Stimulated activated naive CD4-positive, alpha-beta T cell treated with Interleukin-2 at 50 U/mL for 16 hours (primary cell): ENCODE measurements at places on chromosomes 3 and 15.

- no peak for DNase-seq
Measured at GRCh38 chr15:67511606-67512005, 9.3 kb upstream of the C15orf61 start.

- DNase-seq: no peak
Measured at GRCh38 chr3:82595530-82595929, 834.1 kb upstream of the GBE1 start.

DNA sequence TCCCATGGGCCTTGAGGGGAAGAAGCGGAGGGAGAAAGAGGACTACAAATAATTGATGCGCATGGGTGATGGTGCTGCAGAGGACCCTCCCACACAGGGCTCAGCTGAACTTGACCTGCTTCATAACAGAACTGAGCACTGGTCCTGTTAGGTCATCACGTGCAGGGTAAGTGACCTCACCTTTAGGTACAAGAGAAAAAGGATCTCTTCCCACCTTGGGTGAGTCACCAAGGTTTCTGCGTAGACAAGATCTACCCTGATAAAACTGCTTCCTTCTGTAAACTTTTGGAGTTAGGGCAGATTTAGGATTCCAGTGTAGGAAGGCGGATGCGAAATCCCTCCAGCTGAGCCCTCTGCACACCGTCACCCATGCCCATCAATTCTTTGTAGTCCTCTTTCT lies 67.1 kb downstream of the FEM1B start:
- no peak for DNase-seq

DNA sequence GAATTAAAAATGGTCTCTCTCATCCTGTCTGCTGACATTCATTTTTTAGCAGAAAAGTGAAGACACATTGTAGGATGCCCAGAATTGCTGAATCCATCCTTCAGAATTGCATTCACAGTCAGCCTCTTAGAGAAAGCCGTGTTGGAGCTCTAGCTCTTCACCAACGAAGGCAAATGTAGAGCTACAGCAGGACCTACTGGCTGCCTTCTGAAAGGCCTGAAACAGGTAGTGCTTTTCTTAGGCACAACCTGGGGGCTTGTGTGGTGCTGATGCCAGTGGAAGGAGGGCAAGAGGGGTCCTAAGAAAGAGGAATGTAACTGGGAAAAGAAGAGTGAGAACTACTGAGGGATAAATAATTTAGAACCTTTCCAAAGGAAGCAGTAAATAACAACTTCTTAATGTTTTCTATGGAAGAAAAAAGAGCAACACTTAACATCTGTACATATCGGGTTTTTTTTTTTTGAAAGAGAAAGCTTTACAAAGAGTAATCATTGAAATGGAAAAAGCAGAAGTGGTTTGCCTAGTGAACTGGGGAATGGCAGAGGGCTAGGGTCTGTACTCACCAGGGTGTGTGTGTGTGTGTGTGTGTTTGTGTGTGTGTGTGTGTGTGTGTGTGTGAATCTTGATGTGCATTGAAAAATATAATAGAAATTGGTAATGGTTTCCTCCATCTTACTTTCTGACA lies 297.8 kb downstream of the SATB1 start:
- no peak for DNase-seq

- no peak for DNase-seq
Measured at GRCh38 chr3:4562595-4562994, 69.4 kb downstream of the ITPR1 start.

DNA sequence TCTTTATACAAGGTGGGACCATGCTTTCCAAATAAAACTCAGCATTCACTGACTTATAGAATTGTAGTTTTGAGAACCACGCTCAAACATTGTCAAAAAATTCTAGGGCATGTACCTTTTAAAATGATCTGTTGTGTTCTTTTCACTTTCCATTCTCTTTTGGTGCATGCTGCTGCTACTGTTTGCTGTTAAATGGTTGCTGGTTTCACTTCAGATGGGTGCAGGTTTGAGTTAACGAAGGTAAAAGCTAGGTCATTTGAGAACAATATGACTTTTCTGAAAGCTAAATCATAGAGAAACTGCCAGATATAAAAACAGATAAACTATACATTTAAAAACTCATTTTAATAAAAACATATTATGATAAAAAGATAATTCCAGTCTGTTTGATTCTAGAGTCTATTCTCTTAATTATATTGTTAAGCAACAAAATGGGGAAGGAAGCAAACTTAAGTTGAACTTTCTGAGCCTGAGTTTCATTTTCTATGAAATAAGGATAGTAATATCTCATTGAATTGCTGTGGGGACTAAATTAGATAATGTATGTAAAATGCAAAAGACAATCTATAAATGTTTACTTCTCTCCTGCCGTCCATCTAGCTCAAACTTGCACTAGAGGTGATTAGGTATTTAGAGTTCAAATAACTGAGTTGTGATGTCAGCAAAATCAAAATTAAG lies 82.4 kb downstream of the OXSM start:
- DNase-seq: no peak

GRCh38 chr15:89937365-89938350 lies 24.9 kb upstream of the ARPIN start:
- no peak for DNase-seq

GRCh38 chr3:113594066-113594465 lies 61.7 kb downstream of the SIDT1 start:
- DNase-seq: no peak

DNA sequence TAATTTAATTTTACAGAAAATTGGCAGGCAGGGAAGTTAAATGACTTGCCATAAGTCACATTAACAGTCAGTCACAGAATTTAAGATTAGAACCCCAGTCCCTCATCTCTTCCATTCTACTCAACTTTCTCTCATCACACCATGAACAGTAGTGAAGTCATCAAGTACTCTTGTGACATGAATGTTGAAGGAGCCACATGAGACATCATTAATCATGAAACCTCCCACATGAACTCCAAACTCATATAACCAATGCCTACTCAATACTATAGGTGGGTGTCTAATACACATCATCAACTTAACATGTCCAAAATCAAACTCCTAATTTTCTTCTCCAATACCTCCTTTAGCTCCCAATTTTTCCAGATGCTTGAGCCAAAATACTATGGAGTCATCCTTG lies 19.5 kb downstream of the PHC3 start:
- DNase-seq: no peak
